ENCODE measurements at places on chromosomes 3 and 15.

DNA sequence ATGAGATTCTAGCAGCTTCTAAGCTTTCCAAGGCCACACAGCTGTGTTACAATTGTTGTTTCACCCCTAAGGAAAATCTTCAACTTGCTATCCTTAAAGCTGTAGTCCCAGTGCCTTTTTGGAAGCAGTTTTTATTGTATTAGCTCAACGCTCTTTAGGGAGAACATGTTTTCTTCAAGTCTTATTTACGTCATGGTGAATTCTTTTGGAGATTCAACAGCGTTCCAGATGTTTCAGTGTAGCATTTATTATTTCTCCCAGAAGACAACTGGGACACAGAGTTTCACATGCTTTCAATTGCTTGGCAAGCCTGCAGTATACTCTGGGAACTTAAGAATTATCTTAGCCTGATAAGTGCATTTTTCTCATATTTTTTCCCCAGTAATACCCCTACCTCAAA lies 888.3 kb downstream of the PLOD2 start:
- DNase-seq: no peak

GRCh38 chr3:47643092-47643491 lies 64.4 kb upstream of the CSPG5 start:
- no peak for DNase-seq

DNA sequence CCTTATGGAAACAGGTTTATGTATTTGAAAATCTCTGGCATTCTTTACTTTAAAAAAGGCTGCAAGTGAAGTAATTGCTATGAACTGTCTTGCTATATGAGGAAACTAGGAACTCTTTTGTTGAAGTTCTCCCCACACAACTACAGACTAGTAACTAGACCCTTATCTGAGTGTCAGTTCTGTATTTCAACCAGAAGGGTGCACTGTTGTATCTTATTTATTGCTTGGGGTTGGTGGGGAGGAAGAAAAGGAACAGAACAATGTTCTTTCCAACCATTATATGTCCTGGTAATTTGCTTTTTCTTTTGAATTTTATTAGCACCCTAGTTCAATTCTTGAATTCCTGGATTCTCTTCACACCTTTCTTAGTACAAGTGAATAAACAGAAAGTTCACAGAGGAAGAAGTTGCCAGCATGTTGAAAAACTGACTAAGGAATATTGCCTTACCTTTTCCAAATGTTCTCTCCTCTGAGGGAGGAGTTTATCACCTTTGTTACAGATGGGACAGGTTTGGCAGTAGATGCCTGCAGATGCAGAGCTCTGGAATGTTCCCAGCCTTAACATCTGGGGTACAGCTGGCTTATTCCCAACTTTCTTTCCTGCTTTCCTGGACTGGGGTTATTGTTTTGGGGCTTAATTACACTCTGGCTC lies 162.4 kb upstream of the CFAP20DC start:
- no peak for DNase-seq

- DNase-seq: no peak
Measured at GRCh38 chr15:81981908-81982307, 63.9 kb downstream of the MEX3B start.

GRCh38 chr3:129756871-129757270 lies 136.6 kb downstream of the TMCC1 start:
- no peak for DNase-seq

- no peak for DNase-seq
Measured at GRCh38 chr15:38758043-38758442, 193.4 kb upstream of the RASGRP1 start.

- DNase-seq: no peak
Measured at GRCh38 chr3:95474338-95474737, 1340.1 kb upstream of the EPHA6 start.

- no peak for DNase-seq
Measured at GRCh38 chr3:108301695-108302404, 5.5 kb downstream of the HHLA2 start.

All from activated CD4-positive, alpha-beta T cell treated with anti-CD3 and anti-CD28 coated beads, Interleukin-2, amount 50 U/mL, for 4 hours (primary cell).